NCI-H69 (cell line): ENCODE measurements at places on chromosomes 3 and 15.
A peak's percentile ranks its signal among the peaks of the same experiment; 100 is the strongest.

- DNase-seq: no peak
Observed at GRCh38 chr3:61848885-61849284, 287.5 kb downstream of the PTPRG start.

- DNase-seq: peak; percentile 28
Observed at GRCh38 chr3:170055209-170055608, 17.4 kb downstream of the GPR160 start.

- DNase-seq: peak; percentile 12
Observed at GRCh38 chr3:153313302-153313965, 151.4 kb downstream of the RAP2B start.

DNA sequence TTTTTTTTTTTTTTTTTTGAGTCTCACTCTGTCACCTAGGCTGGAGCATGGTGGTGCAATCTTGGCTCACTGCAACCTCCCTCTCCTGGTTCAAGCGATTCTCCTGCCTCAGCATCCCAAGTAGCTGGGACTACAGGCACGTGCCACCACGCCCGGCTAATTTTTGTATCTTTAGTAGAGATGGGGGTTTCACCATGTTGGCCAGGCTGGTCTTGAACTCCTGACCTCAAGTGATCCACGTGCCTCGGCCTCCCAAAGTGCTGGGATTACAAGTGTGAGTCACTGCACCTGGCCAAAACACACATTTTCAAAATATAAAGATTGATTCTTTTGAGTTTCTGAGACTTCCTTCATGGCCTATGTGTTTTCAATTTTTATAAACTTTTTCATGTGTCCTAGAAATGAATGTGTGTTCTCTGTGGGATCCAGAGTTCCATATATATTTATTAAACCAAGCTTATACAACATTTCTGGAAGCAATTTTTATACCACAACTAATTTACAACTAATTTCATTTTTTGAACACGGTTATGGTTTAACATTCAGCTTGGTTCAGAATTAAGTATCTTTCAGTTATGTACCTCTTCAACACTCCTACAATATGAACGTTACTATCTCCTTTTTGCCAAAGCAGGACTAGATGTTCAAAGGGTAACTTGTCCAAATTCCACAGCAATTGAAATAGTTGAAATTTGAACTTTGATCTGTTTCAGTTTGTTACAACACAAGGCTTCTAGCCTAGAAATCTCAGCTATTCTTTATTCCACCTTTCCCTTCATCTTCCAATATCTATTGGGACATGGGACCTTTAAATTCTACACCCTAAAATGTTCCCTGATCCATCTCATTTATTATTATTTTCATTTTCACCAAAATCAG is 1.5 kb downstream of the ACAD11 start:
- no peak for DNase-seq

GRCh38 chr15:66001717-66002426 is 132.6 kb downstream of the RAB11A start:
- DNase-seq: no peak
